Effector memory CD8-positive, alpha-beta T cell (primary cell): ENCODE measurements at places on chromosomes 7 and 10.
A peak's percentile ranks its signal among the peaks of the same experiment; 100 is the strongest.

DNA sequence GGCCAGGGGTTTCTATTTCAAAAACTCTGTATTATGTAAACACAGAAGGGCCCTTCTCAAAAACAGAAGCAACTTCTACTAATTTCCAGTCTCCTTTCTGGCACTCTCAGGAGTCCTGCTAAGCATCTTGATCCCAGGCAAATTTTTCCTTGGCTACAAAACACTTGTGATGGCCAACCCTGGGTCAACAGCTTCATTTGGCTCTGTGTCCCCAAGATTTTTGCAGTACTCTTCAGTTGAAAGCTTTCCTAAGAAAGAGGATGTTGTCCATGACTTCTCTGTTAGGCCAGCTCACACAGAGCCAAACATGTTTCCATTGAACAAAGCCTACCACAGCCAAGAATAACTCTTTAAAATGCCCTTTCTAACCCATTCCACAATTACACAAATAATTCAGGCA is 99.0 kb upstream of the EGR2 start:
- no peak overlapping the region for H3K27ac ChIP-seq
- no peak overlapping the region for H3K4me3 ChIP-seq
- no peak for DNase-seq
- no peaks in the 10 kb centered on the region for H3K27me3 ChIP-seq
- H3K4me1 ChIP-seq = no peaks in the 10 kb centered on the region

- DNase-seq = no peak
- H3K36me3 ChIP-seq = no peaks in the 10 kb centered on the region
These were observed 375.8 kb upstream of the NFE2L3 start for GRCh38 chr7:25775999-25776743.

DNA sequence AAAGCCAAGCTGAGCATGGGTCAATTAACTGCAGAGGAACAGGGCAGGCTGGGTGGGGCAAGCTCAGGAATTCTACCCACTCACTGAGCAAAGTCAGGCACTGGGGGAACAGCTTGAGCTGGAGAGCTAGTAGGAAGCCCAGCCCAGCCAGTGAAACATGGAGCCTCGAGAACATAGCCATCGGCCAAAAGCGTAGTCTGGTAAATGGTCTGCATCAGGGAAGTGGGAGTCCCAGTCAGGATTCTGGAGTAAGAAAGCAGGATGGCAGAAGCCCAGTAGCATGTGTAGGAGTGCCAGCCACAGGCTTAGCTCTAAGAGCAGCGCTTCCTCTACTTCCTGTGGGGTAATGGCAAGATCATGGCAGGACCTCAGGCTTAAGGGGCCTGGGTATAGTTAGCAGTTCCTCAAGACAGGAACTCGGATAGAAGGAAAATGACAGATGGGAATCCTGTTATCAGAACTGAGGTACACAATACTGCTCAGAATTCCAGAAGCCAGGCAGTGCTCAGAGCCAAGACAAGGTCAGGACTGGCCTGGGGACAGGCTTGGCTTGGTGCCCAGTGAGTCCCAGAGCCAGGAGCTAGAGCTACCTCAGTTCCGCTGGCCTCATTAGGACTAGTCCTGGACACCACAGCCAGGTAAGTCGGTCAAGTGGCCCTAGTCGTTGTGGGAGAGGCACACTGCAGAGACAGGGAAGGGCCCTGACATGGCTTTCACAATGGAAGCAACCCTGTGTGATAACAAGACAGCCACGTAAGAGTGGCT is 65.4 kb upstream of the MXI1 start:
- H3K4me1 ChIP-seq = peaks cover 25% of the 10 kb centered on the region
- H3K27ac ChIP-seq = no peak overlapping the region
- DNase-seq = no peak
- H3K27me3 ChIP-seq = peaks cover 6% of the 10 kb centered on the region

- no peaks in the 10 kb centered on the region for H3K27me3 ChIP-seq
- no peak for DNase-seq
- no peak overlapping the region for H3K4me3 ChIP-seq
These were observed 29.7 kb downstream of the VIPR2 start for GRCh38 chr7:159114981-159115380.

- no peaks in the 10 kb centered on the region for H3K27me3 ChIP-seq
- no peak for DNase-seq
- H3K27ac ChIP-seq = no peak overlapping the region
- H3K4me3 ChIP-seq = no peak overlapping the region
These were observed 693.1 kb downstream of the PARD3 start for GRCh38 chr10:34121781-34122622.

DNA sequence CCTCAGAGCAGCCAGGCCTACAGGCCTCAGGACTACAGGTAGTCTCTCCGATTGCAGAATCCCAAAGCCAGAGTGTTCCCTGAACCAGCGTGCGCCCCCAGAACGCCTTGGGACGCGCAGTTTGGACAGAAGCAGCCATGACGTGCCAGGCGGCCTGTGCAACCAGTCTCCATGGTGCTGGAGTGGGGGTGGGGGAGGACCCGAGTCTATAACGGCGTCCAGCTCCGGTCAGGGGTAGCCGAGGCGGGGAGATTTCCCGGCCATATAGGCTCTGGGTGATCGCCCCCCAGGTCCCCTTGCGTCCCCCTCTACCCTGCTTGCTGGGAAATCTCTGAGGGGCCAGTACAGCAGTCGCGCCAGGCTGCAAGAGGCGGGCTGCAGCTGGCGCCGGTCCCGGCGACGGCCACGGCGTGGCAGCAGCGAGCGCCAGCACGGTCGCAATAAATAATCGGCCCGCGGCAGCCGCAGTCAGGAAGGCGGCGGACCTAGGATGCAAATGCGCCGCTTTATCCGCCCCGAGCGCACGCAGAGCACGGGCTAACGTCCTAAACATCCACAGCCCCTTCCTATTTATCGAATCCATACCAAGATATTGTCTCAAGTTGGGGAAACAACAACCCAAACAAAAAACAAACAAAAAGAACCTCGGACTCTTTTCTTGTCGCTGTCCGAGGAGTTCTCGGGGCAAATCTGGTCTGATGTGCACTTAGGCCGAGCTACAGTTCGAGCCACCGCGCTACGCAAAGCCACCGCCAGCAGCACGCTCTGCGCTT is 1.6 kb downstream of the HOXA3 start:
- peaks cover 99% of the 10 kb centered on the region for H3K27me3 ChIP-seq
- H3K4me1 ChIP-seq = peaks cover 37% of the 10 kb centered on the region
- DNase-seq = peak; percentile 65
- H3K4me3 ChIP-seq = peak overlapping the region; percentile 86

- H3K36me3 ChIP-seq = peaks cover 95% of the 10 kb centered on the region
- peak overlapping the region; percentile 93 for H3K27ac ChIP-seq
- no peak for DNase-seq
- H3K4me1 ChIP-seq = peaks cover 90% of the 10 kb centered on the region
- no peaks in the 10 kb centered on the region for H3K27me3 ChIP-seq
These were observed 278.0 kb upstream of the KLF14 start for GRCh38 chr7:131011976-131012375.

DNA sequence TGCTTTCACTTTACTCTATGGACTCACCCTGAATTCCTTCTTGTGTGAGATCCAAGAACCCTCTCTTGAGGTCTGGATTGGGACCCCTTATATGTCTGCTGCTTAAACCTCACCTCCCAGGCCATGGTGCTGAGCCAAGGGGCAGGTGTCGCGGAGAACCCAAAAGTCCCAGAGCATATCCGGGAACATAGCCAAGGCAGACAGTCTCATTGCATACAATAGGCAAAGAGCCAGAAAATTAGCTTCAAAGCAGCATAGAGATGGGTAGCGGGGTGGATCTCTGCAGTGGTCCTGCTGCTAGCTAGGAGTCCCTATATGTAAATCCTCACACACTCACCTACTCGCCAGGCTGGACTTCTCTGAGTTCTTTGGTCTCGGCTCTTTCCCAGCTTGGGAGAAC is 5.5 kb downstream of the CCL24 start:
- H3K27me3 ChIP-seq = no peaks in the 10 kb centered on the region
- H3K4me3 ChIP-seq = no peak overlapping the region
- peaks cover 3% of the 10 kb centered on the region for H3K4me1 ChIP-seq
- H3K36me3 ChIP-seq = no peaks in the 10 kb centered on the region
